ENCODE measurements at places on chromosomes 11 and 22.

DNA sequence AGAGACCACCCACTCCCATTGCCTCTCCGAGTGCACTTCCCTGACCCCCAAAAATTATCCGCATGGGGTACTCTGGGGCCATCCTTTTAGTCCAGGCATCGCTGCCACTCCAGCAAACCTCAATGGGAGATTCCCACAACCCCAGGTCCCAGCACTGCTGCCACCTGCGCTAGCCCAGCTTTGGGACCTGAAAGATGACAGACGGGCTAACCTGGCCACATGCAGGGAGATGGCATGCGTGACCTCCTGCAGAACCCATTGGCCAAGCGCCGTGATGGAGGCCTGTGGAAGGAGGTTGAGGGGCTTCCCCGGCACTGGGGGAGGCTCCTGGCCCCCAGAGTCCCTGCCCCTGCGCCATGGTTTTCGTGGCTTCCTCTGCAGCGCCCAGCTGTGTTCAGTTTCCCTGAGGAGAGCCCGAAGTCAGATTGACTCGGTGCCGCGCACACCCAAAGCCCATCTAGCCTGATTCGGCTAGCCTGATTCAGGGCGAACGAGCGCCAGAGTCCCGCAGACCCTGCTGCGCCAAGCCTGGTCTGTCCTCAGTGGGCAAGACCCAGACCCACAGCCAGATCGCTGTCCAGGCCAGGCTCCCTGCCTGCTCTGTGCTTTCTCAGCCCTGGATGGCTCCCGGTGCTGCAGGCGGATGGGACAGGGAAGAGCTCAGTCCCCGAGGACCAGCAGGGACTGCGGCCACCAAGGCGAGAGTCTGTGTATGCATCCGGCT is 751 bp upstream of the WNT7B start:
- DNase-seq: peak; percentile 53

GRCh38 chr22:31241200-31241599 is 29.1 kb downstream of the LIMK2 start:
- no peak for DNase-seq

- no peak for DNase-seq
These were observed 206.3 kb upstream of the BLID start for GRCh38 chr11:122322329-122322728.

DNA sequence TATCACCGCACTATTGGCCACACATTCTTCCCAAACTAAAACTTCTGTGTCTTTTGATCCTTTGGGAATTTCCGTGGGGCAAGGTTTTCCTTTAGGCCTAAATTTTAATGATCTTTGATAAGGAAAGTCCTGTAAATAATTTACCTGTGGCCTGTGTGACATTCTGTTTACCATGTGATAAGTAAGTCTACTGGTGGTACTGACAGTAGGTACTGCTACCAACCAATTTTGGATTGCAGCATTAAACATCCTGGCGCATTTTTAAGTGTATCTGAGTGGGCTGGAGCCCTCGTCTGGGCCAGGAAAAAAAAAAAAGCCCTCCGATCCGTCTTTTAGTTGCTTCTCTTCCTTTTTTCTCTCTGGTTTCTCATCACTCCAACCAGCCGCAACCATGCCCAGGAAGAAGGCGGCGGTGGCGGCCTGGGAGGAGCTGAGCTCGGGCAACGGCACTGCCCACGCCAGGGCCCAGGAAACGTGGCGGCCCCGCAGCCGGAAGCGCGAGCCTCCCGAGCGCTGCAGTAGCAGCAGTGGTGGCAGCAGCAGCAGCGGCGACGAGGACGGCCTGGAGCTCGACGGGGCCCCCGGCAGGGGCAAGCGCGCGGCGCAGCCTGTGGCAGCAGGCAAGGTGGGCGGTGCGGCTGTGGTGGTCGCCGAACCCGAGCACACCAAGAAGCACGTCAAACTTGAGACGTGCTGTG is 33.6 kb downstream of the ASRGL1 start:
- no peak for DNase-seq

- DNase-seq: no peak
These were observed 734.2 kb upstream of the ANO3 start for GRCh38 chr11:25597696-25598095.

GRCh38 chr22:49228431-49229037 is 599.1 kb downstream of the BRD1 start:
- no peak for DNase-seq

DNA sequence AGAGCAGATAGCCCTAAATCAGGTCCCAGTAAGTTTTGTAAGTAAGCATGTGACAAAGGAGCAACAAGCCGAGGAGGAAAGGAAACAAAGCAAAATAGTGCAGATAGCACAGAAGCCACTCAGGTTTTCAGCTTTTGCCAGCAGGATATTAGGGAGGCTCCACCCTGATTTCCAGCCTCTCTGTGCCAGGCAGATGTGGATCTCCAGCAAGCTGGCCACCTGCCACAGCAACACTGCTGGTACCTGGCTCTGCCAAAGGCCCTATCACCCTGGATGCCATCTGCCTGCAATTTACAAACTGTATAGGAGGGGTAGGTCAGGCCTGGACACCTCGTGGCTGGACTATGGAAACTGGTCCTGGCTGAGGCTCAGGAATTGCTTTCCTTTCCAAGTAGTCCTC is 12.2 kb upstream of the NNMT start:
- DNase-seq: no peak

GRCh38 chr11:74909812-74910211 is 39.1 kb downstream of the XRRA1 start:
- DNase-seq: no peak

DNA sequence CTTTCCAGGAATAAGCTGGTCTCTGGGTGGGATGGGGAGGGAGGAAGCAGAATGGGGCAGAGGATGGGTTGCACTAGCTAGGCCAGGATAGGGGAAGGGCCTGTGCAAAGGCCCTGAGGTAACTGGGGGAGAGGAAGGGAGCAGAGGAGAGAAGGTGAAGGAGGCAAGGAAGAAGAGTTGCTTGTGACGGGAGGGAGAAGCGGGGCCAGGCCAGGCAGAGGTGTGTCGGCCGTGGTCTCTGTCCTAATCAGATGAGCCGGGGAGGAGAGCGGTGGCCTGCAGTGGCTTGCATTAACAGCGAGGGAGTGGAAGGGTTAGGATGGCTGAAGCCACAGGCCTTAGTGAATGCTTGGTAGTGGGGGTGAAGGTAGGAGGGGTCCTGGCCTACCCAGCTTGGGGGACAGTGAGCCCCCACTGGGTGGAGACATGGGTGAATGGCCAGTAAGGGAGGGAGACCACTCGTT is 6.0 kb upstream of the DERL3 start:
- no peak for DNase-seq

All from BE2C (cell line).